ENCODE measurements at places on chromosomes 4 and X.

DNA sequence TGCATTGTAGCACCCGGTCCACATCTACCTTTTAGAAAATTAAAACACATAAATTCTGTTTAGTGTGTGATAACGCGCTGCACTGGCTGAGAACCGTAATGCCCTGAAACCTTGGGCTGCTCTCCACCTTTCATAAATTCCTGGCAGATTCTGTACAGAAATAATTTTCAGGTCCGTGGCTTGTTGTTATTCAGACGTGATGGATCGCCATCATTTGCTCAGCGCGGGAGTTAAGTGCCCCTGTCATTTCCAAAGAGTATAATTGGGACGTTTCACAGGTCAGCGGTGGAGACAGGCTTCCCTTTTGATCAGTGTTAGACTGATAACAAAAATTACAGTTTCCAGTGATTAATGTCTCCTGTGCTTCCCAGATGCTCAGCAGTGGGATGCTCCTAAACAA, 16.5 kb downstream of the UVSSA start:
- no peak for DNase-seq

GRCh38 chrX:136130931-136131833, 16.2 kb upstream of the FHL1 start:
- no peak for DNase-seq

GRCh38 chr4:157713342-157713741, 459.5 kb downstream of the GASK1B start:
- DNase-seq, result no peak

- DNase-seq, result no peak
Measured at GRCh38 chrX:132384301-132384700, 104.5 kb downstream of the MBNL3 start.

DNA sequence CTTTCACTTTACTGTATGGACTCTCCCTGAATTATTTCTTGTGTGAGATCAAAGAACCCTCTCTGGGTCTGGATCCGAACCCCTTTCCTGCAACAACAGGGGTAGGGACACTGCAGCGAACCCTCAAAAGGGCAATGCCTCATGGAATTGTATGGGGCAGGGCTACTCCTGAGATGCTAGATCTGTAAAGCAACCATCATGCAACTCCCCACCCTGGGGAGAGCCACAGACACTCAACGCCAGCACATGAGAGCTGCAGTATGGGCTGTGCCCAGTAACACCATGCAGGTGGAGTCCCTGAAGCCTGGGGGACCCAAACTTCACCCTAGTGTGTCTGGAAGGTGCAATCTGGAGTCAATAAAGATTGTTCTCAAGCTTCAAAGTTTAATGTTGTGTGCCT, 304.7 kb downstream of the DCHS2 start:
- no peak for DNase-seq

DNA sequence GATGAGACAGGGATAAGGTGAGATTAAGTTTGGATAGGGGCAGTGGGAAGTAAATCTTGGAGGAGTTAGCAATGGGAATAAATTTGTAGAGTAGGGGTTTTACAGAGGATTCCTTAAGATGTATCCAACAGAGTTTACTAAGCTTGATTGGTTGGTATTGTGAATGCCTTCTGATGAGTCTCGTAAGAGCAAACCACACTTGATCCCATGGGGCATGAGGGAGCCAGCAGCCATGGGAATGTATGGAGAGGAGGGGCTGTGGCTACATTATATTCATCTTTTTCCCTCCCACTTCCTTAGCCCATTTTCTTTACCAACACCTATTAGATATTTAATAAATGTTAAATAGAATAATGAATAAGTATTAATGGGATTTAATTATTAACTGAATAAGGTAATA, 126.6 kb upstream of the NDST3 start:
- no peak for DNase-seq

DNA sequence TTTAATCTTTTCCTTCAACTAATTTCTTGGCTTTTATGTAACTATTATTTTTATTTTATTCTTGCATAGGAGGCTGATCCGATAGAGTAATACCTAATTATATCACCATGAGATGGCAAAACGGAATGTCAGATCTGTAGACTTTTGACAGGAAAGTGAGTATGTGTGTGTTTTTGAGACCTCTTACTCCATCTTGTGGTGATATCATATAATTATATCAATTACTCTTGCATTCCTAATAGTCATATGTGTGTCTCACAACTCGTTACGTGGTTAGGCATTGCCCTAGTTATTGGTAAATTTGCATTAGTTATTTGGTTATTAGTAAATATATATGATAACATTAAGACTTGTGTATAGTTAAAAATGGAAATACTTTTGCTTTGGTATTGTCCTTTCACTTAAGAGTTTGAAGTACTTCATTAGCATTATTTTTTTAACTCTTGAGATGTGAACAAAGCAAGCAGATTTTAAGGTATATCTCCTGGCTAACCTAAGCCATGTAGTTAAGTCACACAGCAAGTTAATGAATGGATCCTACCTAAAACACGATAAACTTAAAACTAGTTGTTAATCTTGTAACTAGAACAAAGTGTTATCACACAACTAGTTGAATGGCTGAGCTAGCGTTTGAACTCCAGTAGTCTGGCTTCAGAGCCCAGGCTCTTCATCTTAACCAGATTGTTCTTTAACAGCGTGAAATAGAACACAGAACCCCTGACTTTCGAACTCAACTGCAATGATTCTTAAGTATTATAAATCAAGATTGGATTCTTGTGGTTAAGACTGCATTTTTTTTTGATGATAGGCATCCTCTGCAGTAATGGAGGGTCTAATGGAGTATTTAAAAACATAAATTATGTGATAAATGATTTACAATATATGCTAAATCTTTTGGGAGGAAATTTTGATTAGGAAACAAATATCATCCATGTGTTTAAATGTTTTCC, 67.1 kb downstream of the PGRMC2 start:
- no peak for DNase-seq

DNA sequence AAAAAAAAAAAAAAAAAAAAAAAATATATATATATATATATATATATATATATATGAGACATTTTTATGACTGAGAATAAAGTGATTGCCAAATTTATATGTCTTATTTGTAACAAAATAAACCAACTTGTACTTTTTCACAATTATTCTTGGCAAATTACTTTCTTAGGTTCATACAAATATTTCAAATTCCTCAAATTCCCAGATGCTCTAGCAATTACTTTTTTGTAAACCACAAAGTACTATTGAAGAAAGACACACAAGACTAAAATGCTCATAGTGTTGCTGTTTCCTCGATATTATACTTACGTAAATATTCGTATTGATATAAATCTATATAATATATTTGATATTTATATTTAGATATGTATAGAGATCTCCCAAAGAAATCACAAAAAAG, 390.0 kb downstream of the FAT4 start:
- DNase-seq, result no peak
